ENCODE measurements at places on chromosomes 13 and 19.

- no peak for DNase-seq
Observed at GRCh38 chr13:73250061-73250460, 191.3 kb downstream of the KLF5 start.

- no peak for DNase-seq
Observed at GRCh38 chr19:47203254-47203653, 27.7 kb downstream of the BBC3 start.

DNA sequence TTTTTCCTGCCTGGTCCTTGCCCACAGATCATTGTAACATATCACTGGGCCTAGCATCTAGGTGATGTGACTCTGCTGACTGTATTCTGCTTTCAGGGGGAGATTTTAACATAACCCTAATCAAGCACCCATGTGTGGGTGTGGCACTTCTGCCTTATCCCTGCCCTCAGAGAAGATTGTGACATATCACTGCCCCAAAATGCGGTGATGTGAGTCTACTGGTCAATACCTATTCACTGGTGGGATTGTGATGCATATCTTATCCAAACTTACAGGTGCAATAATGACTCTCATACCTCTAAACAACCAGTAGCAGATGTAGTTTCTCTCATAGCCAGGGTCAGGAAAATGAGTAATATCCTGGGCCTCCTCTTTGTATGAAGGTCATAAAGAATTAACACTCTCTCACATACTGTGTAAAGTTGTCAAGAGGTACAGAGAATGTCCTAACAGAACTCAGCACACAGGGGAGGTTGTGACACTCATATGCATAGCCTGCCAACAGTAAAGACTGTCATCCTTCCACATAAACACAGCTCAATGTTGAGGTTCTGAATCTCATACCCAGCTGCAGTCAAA is 12.1 kb upstream of the ZNF681 start:
- no peak for DNase-seq

DNA sequence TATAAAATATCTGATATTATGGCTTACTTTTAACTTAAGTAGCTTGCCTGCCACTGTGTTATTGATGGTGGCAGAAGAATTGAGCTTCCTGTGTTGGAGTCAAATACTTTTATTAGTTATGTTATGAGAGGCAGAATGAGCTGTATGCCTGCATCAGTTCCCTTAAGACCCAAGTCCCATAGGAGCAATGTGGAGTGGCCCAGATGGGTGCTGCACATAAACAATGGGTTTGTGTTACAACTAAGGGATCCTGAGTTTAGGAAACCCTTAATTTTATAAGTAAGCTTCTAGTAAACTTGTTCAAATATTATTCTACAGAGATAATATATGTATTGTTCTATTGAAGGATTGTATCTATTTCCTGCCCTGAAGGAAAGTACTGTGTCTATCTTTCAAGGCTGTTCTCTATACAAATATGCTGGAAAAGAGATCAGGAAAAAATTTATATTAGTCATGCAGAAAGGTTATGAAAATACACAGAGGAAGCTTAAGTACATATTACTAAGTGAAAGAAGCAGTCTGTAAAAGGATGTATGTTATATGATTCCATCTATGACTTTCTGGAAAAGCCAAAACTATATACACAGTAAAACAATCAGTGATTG is 2018.0 kb upstream of the PCDH20 start:
- no peak for DNase-seq

DNA sequence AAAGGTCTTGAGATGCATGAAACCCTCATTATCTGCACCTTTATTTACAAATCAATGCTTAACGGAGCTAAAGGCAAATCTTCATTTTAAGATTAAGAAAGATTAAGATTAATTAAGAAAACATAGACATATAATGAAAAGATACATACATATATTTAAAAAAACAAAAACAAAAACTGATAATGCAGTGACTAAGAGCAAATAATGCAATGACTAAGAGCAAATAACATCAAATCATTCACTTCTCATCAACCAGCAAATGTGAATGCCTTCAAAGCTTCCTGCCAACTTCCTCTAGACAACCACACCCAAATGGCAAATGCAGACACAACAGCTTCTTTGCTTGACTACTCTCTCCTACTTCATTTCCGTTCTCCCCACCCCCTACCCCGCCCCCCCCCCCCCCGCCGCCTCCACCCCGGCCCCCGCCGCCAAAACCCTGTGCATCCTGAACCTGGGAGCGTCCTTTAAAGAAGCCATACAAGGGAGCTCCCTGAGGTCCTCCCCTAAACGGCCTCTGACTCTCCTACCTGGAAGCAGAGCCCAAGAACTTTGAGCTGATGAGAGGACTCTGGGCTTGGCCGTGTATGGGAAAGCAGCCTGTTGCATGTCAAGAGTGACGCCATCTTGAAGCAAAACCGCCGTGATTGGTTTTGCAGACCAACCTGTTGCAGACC is 24.5 kb downstream of the TEX101 start:
- peak; percentile 86 for DNase-seq

DNA sequence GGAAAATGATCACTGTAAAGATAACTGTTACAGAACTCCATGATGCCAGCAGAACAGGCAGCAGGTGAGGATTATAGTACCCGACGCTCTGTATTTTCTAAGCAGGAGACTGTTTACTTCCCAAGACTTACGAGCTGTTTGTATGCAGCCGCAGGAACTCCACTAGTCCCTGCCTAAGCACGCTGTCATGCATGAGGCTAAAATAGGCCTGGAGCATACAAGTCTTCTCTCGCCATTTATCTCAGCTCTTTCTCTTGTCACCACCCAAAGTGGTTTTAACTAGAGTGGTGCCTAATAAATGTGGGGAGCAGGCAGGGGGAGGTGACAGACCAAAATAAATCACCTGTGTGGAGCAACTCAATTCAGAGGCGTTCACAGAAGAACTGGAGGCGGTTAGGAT is 175.8 kb downstream of the TDRD3 start:
- no peak for DNase-seq

GRCh38 chr13:113491418-113491883 is 940 bp upstream of the DCUN1D2 start:
- DNase-seq, result peak; percentile 42

- no peak for DNase-seq
Observed at GRCh38 chr13:38394777-38395496, 45.3 kb downstream of the UFM1 start.

GRCh38 chr19:8050274-8051096 is 2.1 kb upstream of the CCL25 start:
- DNase-seq, result peak; percentile 98

DNA sequence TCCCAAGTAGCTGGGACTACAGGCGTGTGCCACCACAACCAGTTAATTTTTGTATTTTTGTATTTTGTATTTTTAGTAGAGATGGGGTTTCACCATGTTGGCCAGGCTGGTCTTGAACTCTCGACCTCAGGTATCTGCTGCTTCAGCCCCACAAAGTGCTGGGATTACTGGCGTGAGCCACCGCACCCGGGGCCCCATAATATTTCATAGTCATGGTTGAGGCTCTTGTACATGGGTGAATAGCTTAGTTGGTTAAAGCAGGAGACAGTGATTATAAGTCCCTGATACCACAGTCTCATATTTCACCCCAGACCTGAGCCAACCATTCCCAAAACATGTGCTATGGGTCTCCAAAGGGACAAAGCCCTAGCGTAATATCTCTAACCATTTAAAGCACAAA is 26.1 kb downstream of the MBNL2 start:
- DNase-seq, result no peak

GRCh38 chr13:76890021-76890420 is 3.8 kb upstream of the KCTD12 start:
- DNase-seq, result no peak

- DNase-seq, result no peak
Observed at GRCh38 chr13:47555235-47555634, 445.8 kb downstream of the SUCLA2 start.

DNA sequence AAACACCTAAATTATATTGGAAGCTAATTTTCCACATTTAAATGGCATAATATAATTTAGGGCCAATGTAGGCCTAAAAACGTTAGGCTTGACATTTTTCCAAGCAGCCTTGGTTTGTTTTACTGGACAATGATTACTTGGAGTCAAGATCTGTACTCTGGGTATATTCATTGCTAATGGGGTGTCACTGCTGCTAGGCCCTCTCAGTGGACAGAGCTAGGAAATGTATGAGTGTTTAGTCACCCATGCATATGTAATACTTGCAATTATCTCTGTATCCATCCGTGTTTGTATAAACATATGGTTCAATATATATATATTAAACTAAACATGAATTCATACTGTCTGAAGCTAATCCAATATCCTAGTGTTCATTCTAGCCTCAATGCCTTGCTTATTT is 598.1 kb downstream of the DCT start:
- DNase-seq, result no peak

DNA sequence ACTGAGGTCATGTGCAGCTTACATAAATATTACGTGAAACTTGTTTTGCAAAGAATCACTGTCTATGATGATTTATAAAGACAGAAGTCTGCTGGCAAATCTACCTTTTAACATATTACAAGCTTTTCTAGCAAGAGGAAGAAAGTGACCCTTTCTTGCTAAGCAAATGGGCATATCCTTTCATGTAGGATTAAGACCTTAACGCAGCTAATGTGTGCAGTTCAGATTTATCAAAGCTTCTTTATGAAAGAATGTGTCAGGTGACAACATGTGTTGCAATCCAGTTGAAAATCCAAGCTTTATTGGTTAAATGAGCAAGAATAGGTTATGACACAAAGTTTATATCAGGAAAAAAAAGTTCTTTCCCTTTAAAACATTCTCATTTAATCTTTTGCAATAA is 115.6 kb upstream of the NBEA start:
- DNase-seq, result no peak

GRCh38 chr13:91017669-91018053 is 329.8 kb upstream of the MIR17HG start:
- no peak for DNase-seq

GRCh38 chr13:34464011-34464410 is 478.1 kb upstream of the NBEA start:
- no peak for DNase-seq

DNA sequence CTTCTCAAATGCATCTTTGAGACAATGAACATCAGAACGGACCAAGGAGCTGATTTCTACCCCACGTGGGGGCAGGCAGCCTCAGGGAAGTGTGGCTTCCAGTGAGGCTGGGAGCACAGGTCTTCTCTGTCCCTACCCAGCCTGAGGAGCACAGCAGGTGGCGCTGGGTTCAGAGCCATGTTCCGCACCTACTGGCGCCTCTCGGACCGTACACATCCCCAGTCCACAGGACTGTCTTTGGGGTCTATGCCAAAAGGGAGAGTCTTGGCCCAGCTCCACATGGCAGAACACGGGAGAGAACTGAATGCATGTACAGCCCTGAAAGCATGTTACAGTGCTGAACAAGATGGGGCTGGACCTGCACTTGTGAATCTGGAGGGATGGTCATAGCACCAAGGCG is 22.6 kb downstream of the SUGP1 start:
- no peak for DNase-seq

GRCh38 chr13:52001120-52001731 is 10.0 kb downstream of the ATP7B start:
- peak; percentile 50 for DNase-seq

- no peak for DNase-seq
Observed at GRCh38 chr13:38657191-38657590, 29.7 kb upstream of the FREM2 start.

GRCh38 chr19:37699057-37699456 is 20.5 kb downstream of the ZNF607 start:
- DNase-seq, result no peak

- no peak for DNase-seq
Observed at GRCh38 chr19:31706131-31706530, 356.9 kb upstream of the TSHZ3 start.

GRCh38 chr13:33606692-33607091 is 211.3 kb upstream of the RFC3 start:
- DNase-seq, result no peak

GRCh38 chr13:28636069-28636468 is 22.9 kb upstream of the POMP start:
- no peak for DNase-seq

GRCh38 chr19:19057720-19058119 is 6.1 kb upstream of the SLC25A42 start:
- no peak for DNase-seq

DNA sequence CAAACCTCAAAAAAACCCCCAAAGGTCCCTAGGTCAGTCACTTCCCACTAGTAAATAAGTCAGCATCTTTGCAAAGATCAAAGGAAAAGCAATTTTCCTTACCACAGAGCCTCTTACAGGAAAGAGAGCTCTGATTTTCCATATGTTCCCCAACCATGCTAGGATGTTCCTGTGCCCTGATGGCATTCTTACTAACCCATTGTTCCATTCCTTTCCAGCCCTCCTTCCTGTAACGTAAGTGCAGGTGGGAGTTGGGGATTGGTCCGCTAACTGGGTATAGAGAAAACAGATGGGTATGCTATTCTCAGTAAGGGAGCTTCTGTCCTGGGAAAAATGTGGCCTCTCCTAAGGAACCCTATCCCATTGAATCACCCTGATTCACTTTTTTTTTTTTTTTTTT is 14.3 kb downstream of the DPRX start:
- DNase-seq, result no peak

- peak; percentile 25 for DNase-seq
Observed at GRCh38 chr13:30847650-30848307, 58.3 kb upstream of the MEDAG start.

DNA sequence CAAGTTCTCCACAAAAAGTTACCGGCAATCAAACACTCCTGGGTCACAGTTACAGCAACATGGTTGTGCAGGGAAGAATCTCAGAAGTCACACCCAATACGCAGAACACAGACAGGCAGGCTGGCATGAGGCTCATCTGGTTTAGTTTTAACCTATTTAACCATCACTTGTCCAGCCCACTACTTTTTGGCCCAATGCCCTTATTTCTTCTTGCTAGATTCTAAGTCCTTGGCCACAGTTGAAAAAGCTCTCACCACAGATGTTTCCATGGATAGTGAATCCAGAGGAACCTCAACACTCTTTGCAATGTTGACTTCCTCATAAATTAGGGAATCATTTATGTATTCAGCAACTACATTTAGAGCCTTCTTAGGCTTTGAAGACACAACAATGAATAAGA is 50.7 kb upstream of the FNDC3A start:
- DNase-seq, result no peak

DNA sequence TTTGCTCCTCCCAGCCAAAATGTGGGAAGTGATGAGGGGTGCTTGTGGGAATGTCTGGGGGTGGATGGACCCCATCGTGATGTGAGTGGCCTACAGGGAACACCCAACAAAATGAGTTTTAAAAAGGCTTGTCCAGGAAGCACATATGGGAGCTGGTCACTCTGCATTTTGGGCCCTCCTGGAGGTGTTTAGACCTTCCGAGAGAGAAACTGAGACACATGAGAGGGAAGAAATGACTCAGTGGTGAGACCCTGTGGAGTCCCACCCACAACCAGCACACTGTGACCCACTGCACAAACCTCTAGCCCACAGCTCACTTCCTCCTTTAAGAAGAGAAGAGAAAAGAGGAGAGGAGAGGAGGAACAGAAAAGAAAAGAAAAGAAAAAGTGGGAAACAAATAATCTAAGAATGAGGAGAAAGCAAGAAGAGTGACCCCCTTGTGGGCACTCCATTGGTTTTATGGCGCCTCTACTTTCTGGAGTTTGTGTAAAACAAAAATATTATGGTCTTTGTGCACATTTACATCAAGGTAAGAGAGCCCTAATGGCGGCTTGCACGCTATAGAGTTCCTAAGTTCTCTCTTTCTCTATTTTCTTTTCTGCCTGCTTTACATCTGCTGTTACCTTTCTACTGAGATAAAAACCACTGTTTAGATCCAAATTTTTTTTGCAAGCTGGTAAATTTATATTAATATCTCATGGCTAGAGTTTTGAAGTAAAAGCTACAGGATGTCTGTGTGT is 13.3 kb upstream of the LILRB1 start:
- no peak for DNase-seq

Measured in CD14-positive monocyte (primary cell).